ENCODE measurements at places on chromosomes 6 and 20.

DNA sequence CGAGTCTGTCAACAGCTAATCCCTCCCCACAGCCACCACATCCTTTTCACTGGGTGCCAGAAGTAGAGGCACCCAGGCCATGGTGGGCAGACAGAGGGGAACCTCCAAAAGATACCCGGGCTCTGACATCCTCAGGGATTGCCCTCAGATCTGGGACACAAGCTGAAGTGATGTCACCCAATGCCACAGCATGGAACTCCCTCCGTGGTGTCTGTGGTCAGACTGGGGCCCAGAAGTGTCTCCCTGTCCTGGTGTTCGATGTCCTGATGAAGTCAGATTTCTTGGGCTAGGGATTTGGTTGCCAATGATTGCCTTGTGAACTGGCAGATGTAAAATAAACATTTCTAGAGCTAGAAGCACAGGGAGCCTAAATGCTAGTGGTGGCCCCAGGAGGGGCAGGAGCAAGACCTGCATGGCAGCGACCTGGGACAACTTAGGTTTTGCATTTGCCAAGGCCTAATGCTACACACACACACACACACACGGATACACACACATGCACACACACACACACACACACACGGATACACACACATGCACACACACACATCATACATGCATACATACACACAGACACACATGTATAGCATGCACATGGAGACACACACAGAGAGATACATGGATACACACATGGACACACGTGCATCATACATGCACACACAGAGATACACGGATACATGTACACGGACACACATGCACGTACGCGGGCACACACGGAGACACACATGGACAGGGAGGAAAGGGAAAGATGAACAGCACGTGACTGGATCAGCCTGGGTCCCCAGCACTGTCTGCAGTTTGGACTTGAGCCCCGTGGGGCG, 221.0 kb downstream of the NFATC2 start:
- no peak for DNase-seq

DNA sequence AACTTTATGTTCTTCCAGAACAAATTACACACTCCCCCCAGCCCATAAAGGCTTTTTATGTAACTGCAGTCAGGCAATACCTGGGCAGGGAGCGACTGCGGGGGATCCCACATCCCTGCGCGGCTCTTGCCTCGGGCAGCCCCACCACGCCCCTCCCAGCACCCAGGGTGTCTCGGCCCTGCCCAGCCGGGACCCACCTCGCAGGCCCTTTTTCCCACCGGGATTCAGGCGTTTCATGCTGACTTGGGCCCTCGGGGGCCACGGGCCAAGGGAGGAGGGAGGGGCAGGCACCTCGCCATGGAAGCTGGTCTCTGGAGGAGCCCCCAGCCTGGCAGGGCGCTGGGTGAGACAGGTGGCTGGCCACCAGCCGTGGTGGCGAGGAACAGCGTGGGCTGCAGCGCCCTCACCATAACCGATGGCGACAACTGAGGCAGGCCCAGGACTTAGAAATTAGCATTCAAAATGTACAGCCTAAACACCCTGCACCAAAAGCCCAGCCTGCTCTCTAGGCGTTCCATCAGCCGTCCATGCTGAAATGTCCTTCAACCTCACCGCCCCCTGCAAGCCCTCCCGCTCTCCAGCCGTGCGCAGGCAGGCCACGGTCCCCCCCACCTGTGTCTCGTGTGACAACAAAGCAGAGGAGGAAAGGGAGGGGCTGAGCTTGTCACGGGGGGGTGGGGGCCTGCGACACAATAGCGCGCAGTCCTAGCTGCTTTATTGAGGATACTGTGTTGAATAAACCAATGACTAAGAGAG, 15.1 kb upstream of the FOXC1 start:
- no peak for DNase-seq

DNA sequence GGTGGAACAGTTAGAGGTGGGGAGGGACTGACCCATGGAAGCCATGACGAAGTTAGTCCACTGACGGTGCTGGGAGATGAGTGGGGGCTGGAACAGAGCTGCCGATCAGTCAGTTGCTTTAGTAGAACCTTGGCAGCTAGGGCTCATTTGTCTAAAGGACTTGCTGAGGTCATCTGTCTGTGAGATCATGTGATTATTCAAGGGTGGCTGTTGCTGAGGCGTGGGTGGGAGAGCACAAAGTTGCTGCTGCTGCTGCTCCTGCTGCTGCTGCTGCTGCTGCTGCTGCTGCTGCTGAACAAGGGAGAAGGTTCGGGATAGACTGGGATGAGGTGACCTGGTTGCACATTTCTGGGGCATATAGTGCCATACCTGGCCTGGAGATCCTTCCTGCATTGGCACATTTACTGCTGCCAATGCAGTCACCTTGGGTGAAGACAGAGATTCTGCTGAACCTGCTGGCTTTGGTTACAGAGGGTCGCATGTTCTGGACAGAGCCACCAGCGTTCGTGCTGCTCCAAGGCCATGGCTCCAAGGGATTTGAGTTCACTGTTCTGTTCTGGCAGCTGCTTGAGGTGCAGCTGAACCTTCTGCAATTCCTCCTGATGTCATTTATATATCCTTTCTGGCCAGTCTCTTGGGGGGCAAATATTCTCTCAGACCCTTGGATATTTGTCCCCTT, 840.5 kb downstream of the HACE1 start:
- no peak for DNase-seq

- no peak for DNase-seq
Observed at GRCh38 chr6:105862936-105863607, 223.1 kb upstream of the PRDM1 start.

DNA sequence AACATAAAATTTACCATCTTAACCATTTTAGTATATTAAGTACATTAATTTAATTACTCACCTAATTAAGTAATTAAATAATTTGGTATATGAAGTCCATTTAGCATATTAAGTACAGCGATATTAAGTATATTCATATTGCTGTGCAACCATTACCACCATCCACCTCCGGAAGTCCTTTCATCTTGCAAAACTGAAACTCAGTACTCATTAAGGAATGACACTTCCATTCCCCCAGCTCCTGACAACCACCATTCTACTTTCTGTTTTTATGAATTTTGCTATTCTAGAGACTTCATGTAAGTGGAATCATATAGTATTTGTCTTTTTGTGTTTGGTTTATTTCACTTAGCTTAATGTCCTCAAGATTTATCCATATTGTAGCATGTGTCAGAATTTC, 61.1 kb upstream of the GTSF1L start:
- no peak for DNase-seq

DNA sequence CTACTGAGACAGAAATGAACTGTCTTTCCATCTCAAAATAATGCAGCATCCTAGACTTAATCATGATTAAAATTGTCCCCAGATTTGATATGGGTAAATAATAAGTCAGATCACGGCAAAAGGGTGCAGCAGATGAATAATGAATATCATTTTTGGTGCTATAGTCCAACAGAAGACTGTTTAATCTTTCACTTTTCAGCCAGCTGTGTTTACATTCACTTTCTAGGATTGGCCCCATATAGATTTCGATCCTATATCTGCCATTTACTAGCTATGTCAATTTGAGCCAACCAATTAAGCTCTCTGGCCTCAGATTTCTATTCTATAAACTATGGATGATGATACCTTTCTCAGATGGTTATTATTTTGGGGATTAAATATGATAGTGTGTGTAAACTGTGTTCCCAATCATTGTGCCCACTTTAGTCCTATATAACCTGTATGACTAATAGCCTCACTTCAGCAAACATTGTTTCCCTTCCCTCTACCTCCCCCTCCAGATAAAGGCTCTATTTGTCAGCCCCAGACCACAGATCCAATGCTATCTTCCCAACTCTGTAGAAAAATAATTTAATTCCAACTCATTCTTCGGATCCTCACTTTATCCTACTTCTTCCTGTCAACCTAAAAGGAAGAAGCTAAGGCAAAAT, 53.6 kb upstream of the NT5E start:
- DNase-seq: no peak

DNA sequence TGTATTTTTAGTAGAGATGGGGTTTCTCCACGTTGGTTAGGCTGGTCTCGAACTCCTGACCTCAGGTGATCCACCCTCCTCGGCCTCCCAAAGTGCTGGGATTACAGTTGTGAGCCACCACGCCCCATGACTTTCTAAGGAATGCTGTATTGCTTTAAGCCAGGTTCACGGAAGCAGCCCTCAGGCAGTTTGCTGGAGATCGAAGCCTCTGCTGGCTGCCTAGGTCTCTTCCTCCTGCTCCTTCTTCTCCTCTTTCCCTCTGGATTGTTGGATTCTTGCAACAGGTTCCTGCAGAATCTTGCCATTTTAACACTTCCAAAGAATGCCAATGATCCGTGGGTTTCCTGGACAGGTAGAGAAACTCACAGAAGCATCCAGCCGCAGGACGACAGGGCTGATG, 29.3 kb upstream of the B4GALT5 start:
- no peak for DNase-seq

- no peak for DNase-seq
Observed at GRCh38 chr20:34557936-34558319, 590 bp upstream of the MAP1LC3A start.

DNA sequence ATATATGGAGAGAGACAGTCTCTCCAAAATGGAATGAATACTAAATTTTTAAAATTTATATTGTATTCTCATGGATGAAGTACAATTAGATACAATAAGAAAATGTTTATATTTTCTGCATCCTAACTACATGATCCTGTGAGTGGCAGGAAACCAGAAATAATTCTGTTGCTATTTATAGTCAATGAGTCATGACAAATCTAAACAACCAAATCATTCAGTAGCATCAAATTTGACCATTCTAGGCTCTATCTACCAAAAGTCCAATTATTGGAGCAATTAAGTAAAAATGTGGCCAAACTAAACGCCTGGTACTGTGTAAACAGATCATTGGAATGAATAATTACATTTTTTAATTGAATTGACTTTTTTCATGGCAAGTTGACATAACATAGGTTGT, 959.8 kb downstream of the EPHA7 start:
- no peak for DNase-seq

- DNase-seq: no peak
Observed at GRCh38 chr6:52595000-52595795, 18.3 kb upstream of the TRAM2 start.

- no peak for DNase-seq
Observed at GRCh38 chr6:34343806-34344205, 48.7 kb downstream of the NUDT3 start.

GRCh38 chr6:62393608-62394007, 107.6 kb upstream of the KHDRBS2 start:
- no peak for DNase-seq

GRCh38 chr6:50637267-50637666, 76.1 kb upstream of the TFAP2D start:
- no peak for DNase-seq

GRCh38 chr6:26660000-26660361, 435 bp upstream of the ZNF322 start:
- DNase-seq: no peak

GRCh38 chr6:105771313-105771970, 314.7 kb upstream of the PRDM1 start:
- DNase-seq: no peak

GRCh38 chr6:136127873-136128272, 122.2 kb downstream of the MTFR2 start:
- DNase-seq: no peak

GRCh38 chr6:169289257-169289618, 35.6 kb upstream of the THBS2 start:
- no peak for DNase-seq

DNA sequence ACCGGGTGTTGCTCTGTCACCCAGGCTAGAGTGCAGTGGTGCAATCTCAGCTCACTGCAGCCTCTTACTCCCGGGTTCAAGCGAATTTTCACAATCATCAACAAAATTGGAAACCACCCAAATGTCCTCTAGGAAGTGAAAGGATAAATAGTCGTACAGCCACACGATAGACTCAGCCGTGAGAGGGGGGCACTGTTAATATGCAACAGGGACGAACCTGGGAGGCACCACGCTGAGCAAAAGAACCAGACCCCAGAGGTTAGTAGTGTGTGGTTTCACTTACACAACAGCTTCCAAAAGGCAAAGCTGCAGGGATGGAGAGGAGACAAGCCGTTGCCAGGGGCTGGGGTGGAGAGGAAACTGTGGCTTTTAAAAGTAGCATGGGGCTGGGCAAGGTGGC, 30.1 kb upstream of the NTSR1 start:
- DNase-seq: no peak

DNA sequence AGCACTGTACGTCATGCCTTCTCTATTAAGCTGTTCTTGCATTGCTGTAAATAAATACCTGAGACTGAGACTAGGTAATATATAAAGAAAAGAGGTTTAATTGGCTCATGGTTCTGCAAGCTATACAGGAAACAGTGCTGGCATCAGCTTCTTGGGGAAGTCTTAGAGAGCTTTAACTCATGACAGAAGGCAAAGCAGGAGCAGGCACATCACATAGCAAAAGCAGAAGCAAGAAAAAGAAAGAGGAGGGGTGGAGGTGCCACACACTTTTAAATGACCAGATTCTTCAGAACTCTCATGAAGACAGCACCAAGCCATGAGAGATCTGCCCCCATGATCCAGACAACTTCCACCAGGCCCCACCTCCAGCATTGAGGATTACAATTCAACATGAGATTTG, 30.1 kb downstream of the CYB5R4 start:
- DNase-seq: no peak

DNA sequence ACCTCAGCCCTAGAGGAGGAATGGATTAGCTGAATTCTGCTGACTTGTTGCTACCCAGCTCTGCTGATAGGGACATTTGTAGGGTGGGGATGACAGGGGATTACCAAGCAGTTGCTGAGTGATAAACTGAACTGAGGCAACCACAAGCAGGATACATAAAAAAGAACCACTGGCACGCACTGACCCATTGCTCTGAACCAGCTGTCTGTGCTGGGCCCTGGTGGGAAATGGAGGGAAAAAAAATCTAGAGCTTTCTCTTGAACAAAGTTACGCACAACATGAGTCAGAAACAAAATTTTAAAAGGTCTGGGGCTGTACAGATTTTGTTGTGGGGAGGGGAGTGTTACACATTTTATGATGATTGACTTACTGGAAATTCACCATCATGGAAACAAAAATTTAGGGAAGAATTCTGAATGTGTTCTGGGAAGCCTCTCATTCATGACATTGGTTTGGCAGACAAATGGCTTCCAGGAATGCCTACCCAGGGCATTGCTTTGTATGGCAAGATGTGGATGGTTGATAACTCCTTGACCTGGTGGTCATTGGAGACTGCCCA, 37.7 kb downstream of the FOXO3 start:
- no peak for DNase-seq

DNA sequence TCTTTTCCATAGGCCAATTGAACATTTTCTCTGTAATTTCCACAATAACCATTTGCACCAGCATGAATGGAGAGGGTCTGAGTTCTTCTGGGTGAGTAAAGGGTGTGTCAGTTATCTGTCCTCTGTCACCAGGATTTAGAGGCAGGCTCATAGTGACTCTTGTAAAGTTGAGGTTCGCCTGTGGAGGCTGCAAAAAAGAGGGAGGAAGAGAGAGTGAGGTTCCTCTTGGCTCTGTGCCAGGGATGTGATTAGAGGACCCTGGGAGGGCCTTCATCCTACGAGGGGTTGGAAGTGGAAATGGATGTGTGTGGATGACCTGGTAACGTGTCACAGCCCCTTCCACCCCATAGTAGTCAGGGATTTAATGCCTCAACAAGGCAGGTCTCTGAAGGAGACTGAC, 242.0 kb downstream of the ESR1 start:
- no peak for DNase-seq

All from stimulated activated CD4-positive, alpha-beta T cell treated with anti-CD3 and anti-CD28 coated beads, TNF-alpha, amount 100 ng/mL, for 24 hours (primary cell).